ENCODE measurements at places on chromosomes 7 and 10. TPM values are rescaled to one million over a fixed set of nuclear protein-coding genes. Genes with fewer than 3 reads are reported as not detected.

Gene CASP7
- 11.9 TPM for total RNA-seq

- H3K4me1 ChIP-seq, result peaks cover 38% of the 10 kb centered on the region
- peak overlapping the region; percentile 56 for H3K4me3 ChIP-seq
- H3K27ac ChIP-seq, result no peak overlapping the region
- peaks cover 1% of the 10 kb centered on the region for H3K36me3 ChIP-seq
These were observed 3.5 kb downstream of the SHH start for GRCh38 chr7:155808549-155809331.

Gene GALNT17
- 2.7 TPM for total RNA-seq

Gene WAC
- total RNA-seq, result 139 TPM

Measured in mesothelial cell of epicardium (in vitro differentiated cells).